Upper lobe of right lung (tissue), 1 donor: ENCODE measurements at places on chromosomes 5 and 9.

GRCh38 chr9:137387114-137387890 is 35.7 kb downstream of the EXD3 start:
- DNase-seq, result no peak

DNA sequence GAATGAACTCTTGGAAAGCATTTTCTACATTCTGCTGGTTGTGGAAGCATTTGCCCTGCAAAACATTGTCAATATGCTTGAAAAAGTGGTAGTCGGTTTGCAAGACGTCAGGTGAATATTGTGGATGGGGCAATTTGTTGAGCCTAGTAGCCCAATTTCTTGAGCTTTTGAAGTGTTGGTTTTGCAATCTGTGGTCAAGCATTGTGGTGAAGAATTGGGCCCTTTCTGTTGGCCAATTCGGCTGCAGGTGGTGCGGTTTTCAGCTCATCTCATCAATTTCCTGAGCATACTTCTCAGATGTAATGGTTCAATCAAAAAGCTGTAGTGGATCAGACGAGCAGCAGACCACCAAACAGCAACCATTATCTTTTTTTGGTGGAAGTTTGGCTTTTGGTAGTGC is 426.8 kb upstream of the CDH9 start:
- no peak for DNase-seq

DNA sequence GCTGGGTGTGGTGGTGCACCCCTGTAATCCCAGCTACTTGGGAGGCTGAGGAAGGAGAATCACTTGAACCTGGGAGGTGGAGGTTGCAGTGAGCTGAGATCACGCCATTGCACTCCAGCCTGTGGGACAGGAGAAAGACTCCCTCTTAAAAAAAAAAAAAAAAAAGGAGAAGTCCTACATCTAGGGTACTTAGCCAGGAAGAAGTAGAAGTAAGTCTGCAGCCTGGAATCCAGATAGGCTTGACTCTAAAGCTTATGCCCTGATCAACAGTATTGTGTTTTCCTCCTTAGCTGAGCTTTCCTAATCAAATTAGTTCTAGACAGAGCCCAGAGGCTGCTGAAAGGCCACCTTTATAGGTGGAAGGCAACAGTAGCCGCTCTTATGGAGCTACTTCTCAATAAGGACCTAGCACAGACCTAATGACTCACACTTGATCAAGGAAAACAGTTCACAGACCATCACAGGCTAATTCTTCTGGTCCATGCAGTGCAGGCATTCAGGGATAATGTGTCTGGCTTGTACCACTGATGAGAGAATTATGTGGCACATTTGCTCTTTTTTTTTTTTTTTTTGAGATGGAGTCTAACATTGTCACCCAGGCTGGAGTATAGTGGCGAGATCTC is 105.5 kb upstream of the KLF4 start:
- no peak for DNase-seq

- DNase-seq, result no peak
Measured at GRCh38 chr9:38020151-38021076, 48.6 kb downstream of the SHB start.

GRCh38 chr9:32954642-32955041 is 46.8 kb downstream of the APTX start:
- no peak for DNase-seq

DNA sequence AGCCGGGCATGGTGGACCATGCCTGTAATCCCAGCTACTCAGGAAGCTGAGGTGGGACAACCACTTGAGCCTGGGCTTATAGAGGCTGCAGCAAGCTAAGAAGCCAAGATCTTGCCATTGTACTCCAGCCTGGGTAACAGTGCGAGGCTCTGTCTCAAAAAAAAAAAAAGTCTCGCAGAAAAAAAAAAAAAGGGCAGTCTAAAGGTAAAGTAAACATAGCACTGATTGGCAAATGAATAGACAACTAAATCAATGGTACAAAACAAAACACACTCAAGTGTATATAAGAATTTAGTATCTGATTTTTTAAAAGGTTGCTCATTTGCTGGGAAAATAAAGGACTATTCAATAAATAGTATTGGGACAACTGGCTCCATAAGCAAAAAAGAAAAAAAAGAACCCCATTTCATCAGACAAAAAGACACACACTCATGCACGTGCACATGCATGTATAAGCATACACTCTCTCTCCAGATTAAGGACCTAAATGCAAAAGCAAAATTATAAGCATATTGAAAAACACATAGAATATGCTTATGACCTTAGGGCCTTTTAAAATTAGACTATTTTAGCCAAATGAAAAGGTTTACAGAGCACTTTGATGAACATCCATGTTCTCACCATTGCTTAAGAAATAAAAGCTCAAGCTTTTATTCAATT is 5.7 kb downstream of the IL6ST start:
- no peak for DNase-seq

DNA sequence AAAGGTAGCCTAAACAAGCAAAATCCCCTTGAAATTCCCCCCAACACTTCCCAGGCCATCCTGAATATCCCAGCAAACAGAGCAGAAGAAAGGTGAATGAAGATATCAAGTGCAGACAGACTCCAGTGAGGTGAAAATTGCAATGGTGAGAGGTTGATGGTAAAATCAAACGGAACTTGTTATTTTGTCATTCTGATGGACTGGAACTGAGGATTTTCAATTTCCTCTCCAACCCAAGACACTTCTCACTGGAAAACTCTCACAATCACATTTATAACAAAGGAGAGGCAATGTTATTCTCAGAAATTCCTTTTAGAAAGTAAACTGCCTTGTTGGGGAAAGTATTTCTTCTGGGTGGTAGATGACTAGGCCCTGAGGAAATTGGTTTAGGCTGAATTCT is 412.4 kb upstream of the C9orf72 start:
- no peak for DNase-seq

GRCh38 chr5:142904416-142904815 is 134.2 kb downstream of the ARHGAP26 start:
- no peak for DNase-seq

- DNase-seq, result peak; percentile 84
Measured at GRCh38 chr5:75052192-75053053, at the start of gene GCNT4. Gene GCNT4 (minus strand): TSS chr5:75052558. CDS start chr5:75030037, 22,521 bp downstream.

GRCh38 chr5:134803821-134804220 is 41.9 kb upstream of the C5orf24 start:
- DNase-seq, result no peak

DNA sequence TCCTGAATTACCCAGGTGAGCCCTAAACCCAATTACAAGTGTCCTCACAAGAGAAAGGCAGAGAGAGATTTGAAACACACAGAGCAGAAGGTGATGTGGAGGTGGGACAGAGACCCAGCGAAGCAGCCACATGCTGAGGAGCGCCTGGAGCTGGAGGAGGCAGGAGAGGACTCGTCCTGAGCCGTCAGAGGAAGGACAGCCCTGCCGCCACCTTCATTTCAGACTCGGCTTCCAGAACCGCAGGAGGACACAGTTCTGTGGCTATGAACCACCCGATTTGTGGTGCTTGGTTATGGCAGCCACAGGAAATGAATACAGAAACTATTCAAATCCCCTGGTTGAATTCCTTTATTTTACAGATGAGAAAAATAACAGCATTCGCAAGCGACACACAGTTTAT is 16.4 kb upstream of the FBP1 start:
- no peak for DNase-seq

DNA sequence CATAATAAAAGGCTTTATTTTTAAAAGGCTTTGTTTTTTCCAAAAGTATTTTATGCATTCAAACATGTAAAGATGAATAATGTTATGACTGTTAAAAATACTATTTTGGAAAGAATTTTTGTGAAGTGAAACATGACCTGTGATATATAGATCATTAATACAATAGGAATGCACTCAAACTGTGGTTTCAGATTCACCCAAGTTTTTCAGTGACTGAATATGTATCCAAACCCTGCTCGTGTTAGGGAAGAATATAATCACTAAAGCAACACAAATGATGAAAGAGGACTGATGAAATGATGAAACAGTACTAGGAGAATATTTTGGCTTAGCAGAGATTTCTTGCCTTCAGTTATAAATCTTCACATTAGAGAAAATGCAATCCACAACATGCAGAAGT is 278.0 kb downstream of the ADAMTS6 start:
- DNase-seq, result no peak

- no peak for DNase-seq
Measured at GRCh38 chr5:140429724-140430123, 28.1 kb downstream of the ANKHD1 start.

DNA sequence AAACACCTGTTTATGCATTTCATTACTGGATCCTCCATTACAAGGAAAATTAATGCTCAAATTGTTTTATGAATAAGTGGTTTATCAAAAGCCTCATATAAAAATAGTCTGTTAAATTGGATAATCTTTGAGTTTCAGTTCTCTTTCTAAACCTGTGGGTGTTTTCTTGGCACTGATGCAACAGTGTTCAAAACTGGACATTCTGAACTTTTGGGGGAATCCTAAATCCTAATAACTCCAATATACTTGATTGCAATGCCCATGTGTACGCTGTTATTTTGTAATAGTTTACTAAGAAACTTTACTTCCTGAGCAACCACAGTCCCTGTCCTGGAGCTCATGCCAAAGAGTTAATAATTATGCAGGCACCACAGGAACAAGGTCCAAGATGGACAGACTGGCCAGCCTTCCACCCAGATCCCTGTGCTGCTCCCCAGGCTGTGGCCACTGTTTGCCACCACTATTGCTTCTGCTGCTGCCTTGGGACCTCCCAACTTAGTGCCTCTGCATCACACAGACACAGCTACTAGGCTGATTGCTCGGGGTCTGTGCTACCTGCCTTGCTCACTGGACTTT is 14.0 kb downstream of the IRGM start:
- DNase-seq, result no peak

DNA sequence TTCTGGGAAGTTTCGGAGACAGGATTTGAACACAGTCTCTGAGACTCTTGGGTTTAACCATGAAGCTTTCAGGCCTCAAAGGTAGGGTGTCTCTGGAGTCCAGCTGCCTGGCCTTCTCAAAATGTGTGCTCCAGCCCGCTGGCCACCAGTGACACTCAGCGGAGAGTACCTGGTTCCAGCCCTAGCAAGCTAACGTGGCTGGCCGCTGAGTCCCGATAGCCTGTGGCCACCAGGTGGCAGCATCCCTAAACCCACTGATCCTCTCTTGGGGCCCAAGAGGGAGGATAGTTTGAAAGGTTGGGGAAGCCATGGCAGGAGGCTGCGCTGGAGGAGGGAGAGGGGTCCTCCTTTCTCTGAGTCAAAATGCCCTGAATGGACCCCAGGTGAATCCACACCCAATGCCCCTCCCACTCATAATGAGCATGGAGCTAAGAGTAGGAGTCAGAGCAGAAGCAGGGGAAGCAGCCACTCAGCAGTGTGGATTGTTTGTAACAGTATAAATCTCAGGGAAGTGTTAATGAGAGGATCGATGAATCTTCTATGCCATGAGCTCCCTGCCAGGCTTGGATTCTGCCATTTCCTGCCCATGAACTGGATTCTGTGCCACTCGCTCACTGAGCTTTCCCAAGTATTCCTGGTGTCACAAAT is 5.4 kb upstream of the TIFAB start:
- DNase-seq, result peak; percentile 84

DNA sequence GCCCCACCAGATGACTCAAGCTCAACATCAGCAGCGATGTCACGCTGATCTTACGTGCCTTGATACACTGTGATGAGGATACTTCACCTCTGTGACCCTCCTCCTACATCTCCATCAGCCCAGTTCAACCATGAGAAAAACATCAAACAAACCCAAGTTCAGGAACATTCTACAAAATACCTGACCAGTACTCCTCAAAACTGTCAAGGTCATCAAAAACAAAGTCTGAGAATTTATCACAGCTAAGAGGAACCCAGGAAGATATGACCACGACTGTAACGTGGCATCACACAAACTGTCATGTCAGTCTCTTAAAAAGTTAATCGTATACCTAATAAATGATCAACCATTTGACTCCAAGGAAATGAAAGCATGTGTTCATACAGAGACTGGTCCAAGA is 90.8 kb downstream of the COL23A1 start:
- DNase-seq, result no peak

GRCh38 chr5:14131855-14132503 is 11.2 kb upstream of the TRIO start:
- no peak for DNase-seq

GRCh38 chr9:70675868-70676370 is 261.5 kb upstream of the KLF9 start:
- no peak for DNase-seq

DNA sequence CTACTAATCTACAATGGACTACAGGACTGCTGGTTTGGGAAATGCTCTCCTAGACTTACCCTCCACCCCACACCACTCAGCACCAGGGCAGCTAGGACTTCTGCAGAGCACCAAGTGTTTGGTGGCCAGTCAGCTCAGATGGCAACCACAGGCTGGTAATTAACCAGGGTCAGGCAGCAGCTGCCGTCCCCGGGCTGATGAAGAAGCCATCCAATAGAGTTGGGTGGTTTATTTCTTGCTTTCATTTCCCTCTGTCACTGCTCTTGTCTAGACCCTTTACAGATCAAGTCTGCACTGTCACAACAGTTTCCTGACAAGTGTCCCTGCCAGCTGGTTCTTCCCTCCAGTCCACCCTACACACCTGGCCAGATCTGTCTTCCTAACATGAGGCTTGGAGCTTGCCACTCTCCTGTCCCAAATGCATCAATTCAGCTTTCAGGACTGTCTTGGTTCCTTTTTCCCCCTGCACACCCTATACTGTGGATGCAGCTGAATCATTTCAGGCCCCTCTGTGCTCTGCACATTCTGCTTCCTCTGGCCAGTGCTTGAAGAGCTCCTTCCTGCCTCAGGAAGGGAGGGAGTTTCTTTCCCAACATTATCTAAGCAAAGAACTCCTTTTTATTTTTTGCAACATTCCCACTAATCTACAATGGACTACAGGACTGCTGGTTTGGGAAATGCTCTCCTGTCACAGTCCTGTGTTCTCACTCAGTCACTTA is 30.2 kb upstream of the HSPA9 start:
- DNase-seq, result no peak

GRCh38 chr9:137349471-137350033 is 47.5 kb upstream of the NRARP start:
- no peak for DNase-seq

GRCh38 chr5:74337254-74337983 is 303.1 kb downstream of the ENC1 start:
- DNase-seq, result no peak

GRCh38 chr9:100759215-100759614 is 181.3 kb downstream of the CAVIN4 start:
- no peak for DNase-seq
